ENCODE measurements at places on chromosomes 7 and 10.

DNA sequence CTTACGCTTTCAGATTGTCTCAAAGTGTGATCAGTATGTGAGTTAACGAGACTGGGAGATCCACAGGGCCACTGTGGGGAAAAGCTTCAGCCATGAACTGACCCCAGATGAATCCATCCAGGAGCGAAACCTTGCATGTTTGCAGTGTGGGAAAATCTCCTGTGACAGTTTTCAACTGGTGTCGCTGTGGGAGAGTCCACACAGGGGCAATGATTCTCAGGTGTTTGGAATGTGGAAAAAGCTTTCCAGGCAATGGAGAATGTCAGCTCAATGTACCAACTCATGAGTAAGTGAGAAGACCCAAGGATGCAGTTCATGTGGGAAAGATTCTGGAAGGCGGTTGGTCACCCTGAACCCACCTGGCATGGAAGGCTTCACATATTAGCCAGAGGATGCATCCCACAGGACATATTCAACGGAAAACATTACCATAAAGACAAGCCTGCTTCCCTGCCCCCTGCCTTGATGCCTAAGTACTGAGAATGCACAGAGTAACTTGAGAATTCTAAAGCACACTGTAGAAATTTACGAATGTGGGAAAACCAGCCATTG is 204.1 kb upstream of the BMPER start:
- no peak for DNase-seq

DNA sequence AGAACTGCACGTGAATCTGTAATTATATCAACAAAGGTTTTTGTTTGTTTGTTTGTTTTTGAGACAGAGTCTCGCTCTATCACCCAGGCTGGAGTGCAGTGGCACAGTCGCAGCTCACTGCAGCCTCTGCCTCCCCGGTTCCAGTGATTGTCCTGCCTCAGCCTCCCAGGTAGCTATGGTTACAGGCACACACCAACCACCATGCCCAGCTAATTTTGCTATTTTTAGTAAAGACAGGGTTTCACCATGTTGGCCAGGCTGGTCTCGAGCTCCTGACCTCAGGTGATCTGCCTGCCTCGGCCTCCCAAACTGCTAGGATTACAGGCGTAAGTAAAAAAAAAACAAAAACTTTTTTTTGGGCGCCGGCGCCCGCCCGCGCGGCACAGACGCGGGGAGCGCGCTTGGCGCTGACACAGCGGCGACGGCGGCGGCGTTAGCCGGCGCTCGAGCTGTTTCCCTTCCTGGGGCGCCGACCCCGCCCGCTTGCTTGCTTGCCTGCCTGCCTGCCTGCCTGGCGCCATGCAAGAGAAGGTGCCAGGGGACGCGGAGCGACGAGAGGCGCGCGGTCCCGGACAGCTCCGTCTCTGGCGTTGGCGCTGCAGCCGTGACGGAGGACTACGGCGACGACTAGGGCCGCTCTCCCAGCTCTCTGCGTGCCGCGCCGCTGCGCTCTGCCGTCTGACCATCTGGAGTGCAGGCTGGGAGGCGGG is 171.4 kb upstream of the NUPR2 start:
- no peak for DNase-seq

- DNase-seq: no peak
Observed at GRCh38 chr10:114310346-114310745, 71.3 kb downstream of the VWA2 start.

DNA sequence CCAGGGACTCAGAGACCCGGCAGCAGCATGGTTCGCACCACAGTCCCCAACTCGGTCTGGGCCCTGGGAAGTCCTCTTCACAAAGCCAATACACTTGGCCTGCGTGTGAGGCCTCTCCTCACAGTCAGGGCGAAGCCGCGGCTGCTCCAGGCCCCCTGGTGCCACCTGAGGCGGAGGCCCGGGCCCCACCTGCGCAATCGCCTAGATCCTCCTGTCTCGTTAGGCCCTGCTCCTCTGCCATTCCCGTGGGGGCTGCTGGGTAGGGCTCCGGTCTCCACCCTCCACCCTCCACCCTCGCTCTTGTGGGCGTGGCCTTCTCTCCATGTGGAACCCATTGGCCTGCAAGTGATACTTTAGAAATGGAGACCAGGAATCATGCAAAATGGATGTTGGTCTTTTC is 553.3 kb downstream of the INHBA start:
- no peak for DNase-seq

DNA sequence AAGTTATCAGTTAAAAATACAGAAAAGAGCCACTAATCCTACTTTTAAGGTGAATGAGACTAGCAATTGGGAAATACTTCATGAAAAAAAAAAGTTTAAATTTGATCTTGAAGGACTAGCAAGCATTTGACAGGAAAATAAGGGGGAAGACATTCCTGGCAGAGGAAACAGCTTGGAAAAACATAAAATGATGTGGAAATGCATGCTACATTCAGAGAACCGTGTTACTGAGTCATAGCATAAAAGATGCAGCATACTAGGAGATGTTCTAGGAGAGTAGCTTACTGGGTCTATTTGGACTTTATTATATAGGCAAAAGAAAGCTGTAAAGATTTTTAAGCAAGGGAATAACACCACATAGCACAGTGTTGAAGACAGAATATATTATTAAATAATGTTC is 108.6 kb upstream of the COL1A2 start:
- DNase-seq: no peak

DNA sequence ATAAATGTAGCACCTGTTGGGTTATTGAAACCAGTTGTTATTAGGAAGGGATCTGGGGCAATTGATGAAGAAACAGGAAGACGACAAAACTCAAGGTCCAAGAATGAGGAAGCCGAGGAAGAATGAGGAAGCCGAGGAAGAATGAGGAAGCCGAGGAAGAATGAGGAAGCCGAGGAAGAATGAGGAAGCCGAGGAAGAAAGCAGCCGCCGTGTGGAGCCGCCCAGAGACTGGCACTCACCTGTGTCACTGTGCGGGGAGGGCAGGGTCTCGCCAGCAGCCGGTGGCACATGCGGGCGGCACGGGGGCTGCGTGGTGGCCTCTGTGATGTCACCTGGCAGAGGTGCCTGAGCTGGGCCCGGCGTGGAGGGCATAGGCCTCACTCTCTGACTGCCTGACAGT is 71.1 kb upstream of the CFAP46 start:
- DNase-seq: no peak

DNA sequence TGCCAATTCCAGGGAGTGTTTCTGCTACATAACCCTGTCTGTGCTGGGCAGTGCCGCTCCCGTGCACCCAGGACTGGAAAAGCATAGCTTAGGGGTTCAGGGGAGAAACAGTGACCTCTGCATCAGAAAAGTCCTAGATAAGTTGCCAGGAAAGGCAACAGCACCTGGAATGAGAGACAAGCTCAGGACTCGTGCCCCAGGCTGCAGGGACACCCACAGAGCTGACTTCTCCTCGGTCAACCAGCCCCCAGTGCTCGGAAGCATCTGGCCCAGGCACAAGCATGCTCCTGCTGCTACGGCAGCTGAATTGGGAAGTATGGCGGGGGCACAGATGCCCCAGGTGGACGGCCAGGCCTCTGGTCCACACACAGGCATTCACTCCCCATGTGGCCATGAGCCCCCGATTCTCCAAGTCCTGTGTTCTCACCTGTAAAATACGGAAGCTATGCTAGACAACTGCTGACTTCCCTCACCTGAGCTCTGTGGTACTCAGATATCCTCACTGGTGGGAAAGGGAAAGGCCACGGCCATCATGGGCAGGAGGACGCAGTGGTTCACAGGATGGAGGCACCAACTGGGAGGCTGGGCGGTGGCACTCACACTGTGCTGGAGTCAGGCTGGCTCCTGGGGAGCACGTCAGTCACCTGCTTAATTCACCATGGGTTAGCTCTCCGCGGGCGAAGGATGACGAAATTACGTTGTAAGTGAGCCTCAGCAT is 220.5 kb downstream of the PTPRN2 start:
- DNase-seq: no peak

- DNase-seq: no peak
Observed at GRCh38 chr7:6616854-6617643, 1.6 kb downstream of the ZNF853 start.

DNA sequence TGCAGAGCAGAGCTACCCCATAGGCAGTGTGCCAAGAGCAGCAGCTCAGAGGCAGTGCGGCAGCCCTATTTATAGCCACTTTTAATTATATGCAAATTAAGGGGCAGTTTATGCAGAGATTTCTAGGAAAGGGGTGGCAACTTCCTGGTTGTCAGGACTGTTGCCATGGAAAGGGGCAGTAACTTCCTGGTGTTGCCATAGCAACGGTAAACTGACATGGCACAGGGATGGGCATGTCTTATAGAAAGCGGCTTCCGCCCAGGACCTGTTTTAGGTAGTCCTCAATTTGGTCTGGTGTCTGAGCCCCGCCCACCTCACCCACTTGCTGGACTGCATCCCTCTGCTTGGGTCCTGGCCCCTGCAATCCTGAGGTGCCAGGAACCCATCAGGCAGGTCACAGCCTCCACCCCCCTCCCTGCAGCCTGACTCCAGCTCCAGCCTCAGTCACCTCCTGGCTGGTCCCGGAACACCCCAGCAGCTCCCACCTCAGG is 115.8 kb downstream of the TMEM130 start:
- DNase-seq: no peak

GRCh38 chr7:42639930-42640329 is 271.9 kb downstream of the C7orf25 start:
- DNase-seq: no peak

DNA sequence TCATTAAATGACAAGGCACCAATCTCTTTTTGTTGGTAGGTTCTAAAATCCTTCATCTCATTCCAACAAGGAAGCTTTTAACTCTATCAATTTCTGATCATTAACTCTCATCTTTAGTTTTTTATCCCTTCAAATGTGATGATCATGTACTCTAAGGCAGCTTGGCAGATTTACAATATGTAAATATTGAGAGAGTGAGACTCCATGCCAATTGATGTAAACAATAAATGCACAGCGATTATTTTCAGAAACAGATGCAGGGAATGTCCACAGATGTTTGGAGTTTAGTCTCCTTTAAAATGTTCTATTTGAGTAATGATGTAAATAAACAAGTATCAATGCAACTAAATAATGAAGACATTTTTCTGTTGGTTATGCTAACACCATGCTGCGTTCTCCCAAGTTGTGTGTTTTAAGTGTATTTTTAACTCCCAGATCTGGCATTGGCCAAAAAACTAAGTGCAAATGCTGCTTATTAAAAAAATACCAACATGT is 213.8 kb downstream of the AHR start:
- no peak for DNase-seq

DNA sequence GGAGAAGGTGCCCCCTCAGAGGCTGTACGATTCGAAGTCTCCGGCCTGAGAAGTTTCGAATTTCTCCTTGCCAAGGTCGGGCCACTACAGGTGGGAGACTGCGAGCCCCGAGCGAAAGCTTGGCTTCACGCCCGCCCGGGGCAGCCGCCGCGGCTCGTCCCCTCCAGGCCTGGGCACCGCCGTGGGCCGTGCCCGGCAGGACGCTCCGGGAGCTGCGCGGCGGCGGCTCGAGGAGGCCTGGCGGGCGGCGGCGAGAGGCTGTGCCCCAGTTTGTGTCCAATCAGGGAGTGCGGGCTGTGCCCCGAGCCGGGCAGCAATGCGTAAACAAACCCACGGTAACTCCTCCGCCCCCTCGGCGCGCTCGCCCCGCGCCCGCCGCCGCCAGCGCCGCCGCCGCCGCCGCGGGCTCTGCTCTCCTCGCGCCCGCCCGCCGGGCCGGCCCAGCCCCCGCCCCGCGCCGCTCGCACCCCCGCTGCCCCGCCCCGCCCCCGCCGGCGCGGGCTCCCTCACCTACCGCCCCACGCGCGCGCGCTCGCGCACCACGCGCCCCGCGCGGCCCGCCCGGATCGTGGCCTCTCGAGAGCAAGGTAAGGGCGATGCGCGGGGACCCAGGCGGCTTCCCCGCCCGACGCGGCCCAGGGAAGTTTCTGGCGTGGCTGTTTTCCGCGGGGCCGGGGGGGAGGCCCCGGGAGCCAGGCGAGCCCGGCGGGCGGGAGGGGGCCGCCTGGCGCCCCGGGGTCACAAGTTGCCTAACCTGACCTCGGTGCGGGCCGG is 57.8 kb upstream of the PCGF5 start:
- no peak for DNase-seq

GRCh38 chr10:25562547-25562946 is 371.5 kb upstream of the MYO3A start:
- DNase-seq: no peak

DNA sequence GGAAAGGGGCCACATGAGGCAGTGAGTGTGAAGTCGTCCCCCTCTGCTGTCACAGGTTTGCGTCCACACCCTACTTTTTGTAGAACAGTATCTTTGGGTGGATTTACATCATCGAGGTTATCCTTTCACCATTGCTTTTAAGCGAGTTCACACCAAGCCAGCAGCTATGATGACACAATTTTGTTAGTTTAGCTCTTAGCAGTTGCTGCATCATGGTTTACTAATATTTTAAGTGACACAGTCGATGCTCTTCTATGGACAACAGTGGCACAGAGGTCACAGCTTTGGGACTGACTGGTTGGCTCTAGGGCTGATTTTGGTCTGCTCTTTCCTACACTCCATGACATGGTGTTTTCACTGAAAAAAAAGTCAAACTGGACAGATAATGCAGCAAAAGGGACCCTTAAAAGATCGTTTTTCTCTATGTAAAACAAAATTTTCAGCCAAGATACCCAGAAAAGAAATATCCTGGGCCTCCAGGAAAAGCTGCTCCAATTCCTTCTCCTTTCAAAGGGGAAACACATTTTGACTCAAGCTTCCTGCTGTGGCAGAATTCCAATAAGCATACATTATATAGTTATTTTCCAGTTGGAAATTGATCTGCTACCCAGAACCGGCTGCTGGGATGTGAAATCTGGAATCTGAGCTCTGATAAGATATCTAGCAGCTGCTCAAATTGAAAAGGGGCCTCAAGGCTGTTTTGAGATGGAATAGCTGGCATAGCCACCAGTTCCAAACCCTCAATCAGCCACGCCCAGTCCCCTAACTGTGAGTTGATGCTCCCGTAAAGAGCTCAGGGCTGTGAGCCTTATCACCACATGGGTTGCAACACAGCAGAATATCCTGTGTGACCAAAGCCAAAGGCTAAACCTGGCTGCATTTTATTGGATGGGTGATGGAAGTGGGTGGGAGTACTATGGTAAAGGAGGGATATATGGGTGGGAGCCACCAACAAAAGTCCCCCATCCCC is 114.2 kb downstream of the SMURF1 start:
- no peak for DNase-seq

DNA sequence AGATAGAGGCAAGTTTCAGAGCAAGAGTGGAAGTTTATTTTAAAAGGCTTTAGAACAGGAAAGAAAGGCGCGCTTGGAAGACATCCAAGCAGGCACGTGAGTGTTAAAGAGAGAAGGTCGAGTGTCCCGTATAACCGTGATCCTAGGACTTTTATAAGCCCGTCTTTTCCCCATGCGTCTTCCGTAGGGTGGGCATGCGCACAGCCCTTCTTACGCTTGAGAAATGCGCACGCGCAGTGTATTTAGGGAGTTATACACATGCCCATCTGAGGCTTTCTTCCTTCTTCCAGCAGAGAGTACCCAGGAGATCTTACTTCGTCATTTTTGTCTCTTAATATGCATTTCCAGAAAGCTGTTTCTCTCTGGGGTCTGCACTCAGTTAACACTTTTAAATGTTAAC is 52.4 kb downstream of the CALD1 start:
- no peak for DNase-seq

DNA sequence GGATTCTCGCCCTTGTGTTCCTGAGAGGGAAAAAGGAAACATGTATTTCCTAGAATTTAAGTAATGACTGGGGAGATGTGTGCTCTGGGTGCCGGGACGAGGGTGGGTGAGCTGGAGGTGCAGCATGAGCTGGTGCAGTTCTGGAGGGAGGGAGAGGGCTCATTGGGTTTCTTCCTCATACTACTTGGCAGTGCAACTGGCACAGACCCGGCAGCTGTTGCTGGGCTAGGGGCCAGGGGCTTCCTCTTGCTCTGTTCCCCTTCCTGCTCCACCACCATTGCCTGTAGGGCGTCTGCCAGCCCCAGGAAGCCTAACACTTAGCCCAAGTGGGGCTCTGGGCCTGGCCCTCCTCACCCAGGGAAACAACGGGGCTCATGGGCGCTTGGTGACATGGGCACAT is 5.9 kb downstream of the RET start:
- DNase-seq: no peak

Measured in RWPE2 (cell line).